ENCODE measurements at places on chromosomes 2 and 18. TPM values are rescaled to one million over a fixed set of nuclear protein-coding genes. Genes with fewer than 3 reads are reported as not detected.

GRCh38 chr18:76546088-76546435 lies 51.0 kb upstream of the ZNF516 start:
- DNase-seq: no peak

- no peak for DNase-seq
Observed at GRCh38 chr18:43115076-43115921, at the start of gene RIT2. Gene RIT2 (minus strand): TSS chr18:43115685.

Gene TACR1
- total RNA-seq: 1.1 TPM

Gene ERCC3
- 28.2 TPM for total RNA-seq

Gene BMP10
- 0.65 TPM for total RNA-seq

- DNase-seq: peak; percentile 32
Observed at GRCh38 chr2:239903803-239904202, 121.3 kb downstream of the NDUFA10 start.

DNA sequence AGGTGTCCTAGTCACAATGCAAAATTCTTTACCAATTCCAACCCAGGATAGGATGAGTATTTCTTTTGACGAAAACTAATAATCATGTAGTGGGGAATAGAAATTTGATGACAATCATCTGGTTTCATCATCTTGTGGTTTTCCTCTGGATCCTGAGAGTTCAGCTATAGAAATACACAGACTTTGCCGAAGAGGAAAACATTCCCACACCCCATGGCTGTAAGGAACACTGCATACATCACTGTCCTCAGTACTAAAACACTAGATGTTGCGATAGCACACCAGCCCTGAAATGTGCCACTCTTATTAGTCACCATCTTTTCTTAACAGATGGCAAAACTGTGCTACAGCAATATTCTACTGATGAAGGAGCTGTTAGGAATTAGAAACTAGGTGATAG lies 29.4 kb downstream of the CERKL start:
- no peak for DNase-seq

DNA sequence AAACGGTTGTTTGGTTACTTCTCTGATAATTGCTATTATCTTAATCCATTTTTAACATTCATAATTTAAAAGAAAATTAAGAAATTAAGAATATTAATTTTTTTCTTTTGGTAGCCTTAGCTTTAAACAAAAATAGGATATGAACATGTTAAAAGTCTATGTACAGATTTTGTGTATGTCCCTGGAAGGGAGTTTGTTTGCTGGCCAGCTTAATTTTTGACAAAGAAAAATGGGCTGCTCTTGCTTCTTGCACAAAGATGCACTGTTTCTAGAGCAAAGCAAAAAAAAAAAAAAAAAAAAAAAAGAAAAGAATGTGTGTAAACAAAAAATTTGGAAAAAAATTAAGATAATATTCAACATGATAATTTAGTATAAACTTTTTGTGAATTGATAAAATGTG lies 1.3 kb downstream of the RFTN2 start:
- no peak for DNase-seq

Gene GALNT13
- 6.2 TPM for total RNA-seq

Gene IDH1
- 81.8 TPM for total RNA-seq

DNA sequence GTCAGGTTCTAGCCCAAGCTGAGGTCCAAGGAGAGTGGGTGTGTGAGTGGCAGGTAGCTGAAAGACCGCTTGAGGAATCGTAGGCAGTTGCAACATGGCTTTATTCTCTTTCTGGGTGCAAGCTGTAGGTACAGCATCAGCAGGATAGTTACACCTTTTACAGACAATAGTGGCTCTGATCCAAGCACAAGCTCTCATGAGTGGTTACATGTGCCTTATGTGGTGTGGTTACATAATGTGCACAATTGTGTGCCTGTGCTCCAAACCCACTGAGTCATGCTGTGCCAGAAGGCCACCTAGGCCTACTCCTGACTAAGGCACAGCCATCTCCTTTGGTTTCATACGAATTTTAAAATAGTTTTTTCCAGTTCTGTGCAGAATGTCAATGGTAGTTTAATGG lies 227.6 kb downstream of the SATB2 start:
- DNase-seq: no peak

- DNase-seq: no peak
Observed at GRCh38 chr2:61634512-61634911, 96.4 kb upstream of the XPO1 start.

- DNase-seq: no peak
Observed at GRCh38 chr2:176555112-176555511, 285.9 kb downstream of the MTX2 start.

Gene SLC9A4
- not detected for total RNA-seq

Gene CROCC2
- total RNA-seq: not detected

DNA sequence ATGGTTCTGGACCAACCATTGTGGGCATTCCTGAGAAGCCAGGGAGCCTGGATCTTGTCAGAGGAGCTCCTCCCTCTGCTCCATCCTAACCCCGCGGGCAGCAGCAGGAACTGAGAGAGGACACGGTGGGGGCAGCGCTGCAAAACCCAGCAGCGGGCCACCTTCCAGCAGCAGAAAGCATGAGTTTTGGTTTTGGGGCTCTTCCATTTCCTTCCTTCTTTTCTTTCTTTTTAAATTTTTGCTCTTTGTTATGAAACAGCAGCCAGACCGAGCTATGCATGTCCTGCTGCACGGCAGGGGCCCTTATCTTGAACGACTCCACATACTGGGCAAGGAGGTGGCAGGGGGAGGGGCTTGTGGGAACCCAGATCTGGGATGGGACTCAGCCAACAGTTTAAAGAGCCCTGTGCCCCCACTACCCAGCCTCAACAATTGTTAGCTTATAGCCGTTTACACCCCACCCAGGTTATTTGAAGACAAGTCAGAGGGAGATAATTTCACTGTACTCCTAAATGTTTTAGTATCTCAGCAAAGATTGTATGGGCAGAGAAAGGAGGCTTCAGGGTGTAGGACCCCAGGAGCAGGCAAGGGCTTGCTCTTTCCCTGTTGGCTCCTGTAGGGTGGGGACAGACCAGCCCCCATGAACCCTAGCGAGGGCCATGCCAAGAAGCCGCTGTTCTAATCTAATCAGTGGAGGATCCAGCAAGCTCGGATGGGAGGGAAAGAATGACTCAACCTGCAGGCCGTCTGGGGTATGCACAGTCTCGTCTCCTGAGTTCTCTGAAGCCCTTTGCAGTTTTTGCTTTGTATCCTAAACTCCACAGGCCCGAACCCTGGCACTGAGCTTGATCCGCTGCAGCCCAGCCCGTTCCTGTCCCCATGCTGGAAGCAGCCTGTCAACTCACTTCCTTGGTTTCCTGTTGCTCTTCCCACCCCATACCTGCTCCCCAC lies 75.3 kb downstream of the LRRFIP1 start:
- no peak for DNase-seq

Gene ALPG
- not detected for total RNA-seq

- no peak for DNase-seq
Observed at GRCh38 chr2:182018218-182018617, 32.6 kb downstream of the PPP1R1C start.

- no peak for DNase-seq
Observed at GRCh38 chr2:40279001-40279400, 172.9 kb downstream of the SLC8A1 start.

Gene ALKAL2
- 64.2 TPM for total RNA-seq

- no peak for DNase-seq
Observed at GRCh38 chr18:5608846-5609245, 65.0 kb upstream of the EPB41L3 start.

DNA sequence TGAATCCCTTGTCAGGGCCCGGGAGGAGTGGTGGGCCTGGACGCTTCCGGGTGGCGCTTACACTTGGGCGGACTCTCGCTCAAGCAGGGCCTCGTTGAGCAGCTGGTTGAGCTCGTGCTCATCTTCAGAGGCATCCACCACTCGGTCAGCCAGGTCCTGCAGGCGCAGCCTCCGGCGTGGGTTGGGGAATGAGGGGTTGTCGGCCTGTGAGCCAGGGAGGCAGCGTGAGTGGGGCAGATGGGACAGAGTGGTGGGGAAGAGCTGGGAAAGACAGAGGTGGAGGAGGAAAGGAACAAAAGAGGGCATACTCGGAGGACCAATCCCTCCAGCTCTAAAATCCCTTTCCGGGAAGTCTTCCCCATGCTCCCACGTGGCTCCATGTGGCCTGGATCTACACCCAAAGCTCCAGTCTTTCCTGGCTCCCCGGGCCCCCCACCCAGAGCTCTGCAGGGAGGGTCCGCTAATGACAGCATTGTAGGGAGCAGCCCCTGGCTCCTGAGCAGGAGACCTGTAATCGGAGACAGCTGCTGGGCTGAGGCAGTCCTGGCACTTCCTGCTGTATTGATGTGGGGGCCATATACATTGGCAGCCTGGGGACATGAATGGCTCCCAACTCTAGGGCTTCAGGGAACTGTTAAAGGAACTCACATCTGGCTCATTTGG lies 41.6 kb downstream of the CENPO start:
- DNase-seq: peak; percentile 69

Gene SLC19A3
- 2.4 TPM for total RNA-seq

- DNase-seq: no peak
Observed at GRCh38 chr18:47184419-47185050, 8.4 kb upstream of the IER3IP1 start.
